ENCODE measurements at places on chromosomes 5 and 9.

- DNase-seq = no peak
These were observed 125.6 kb downstream of the LPAR1 start for GRCh38 chr9:110912419-110913291.

DNA sequence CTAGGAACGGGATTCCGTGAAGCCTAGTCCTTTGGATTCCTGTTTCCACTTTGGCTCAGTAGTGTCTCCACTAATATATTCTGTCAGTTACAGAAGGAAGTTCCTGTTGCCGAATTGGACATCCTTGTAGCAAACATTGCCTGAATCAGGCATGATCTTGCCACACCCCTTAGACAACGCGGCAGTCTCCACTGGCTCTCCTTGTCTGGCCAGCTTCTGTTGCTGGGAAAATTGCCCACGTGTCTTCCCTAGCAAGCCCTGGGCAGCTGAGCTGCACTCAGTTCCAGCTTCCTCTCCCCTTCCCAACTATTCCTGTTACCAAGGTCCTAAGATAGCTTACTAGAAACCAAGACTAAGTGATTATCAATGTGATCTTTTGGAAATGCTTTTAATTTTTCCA, 316.6 kb upstream of the RIOK2 start:
- DNase-seq = peak; percentile 0

GRCh38 chr5:87383216-87383615, 29.5 kb downstream of the CCNH start:
- DNase-seq = no peak

GRCh38 chr9:111586378-111586777, 13.1 kb downstream of the PTGR1 start:
- no peak for DNase-seq

DNA sequence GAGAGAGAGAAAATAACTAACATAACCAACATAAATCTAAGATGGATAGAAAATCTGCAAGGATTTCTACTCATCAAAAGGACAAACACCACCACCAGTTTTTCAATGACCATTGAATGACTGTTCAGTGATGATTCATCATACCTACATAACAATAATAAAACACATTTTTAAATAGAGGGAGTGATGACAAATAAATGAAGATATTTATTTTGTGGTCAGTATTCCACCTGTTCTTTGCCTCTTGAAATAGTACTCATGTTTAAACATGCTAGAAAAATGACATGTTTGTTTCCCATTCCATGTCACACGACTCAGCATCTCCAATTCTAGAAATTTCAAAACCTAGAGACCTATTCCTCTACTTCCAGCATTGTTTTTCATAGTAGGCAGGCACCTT, 34.6 kb upstream of the ADAMTS16 start:
- DNase-seq = no peak

GRCh38 chr5:154714266-154714986, 40.8 kb upstream of the LARP1 start:
- no peak for DNase-seq

GRCh38 chr5:172858990-172859811, 25.1 kb downstream of the ERGIC1 start:
- DNase-seq = no peak

DNA sequence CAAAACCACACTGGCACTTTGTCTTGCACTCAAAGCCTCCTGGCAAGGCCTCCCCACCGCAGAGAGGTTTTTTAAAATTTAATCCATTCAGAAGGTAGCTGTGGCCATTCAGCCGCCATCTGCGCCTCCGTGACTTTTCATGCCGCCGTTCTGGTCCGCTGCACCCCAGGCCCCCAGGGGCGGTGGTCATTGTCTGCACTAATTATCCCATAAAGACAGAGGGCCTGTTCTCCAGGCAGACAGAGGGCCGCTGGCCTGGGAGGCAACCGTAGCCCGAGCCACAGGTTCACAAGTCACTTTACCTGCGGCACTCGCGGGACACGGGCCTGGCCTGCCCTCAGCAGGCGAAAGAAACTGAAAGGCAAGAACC, 49.4 kb downstream of the EXD3 start:
- no peak for DNase-seq

GRCh38 chr5:108672639-108673038, 75.1 kb upstream of the FER start:
- no peak for DNase-seq

- DNase-seq = no peak
These were observed 297.0 kb downstream of the ARHGEF28 start for GRCh38 chr5:73922875-73923557.

DNA sequence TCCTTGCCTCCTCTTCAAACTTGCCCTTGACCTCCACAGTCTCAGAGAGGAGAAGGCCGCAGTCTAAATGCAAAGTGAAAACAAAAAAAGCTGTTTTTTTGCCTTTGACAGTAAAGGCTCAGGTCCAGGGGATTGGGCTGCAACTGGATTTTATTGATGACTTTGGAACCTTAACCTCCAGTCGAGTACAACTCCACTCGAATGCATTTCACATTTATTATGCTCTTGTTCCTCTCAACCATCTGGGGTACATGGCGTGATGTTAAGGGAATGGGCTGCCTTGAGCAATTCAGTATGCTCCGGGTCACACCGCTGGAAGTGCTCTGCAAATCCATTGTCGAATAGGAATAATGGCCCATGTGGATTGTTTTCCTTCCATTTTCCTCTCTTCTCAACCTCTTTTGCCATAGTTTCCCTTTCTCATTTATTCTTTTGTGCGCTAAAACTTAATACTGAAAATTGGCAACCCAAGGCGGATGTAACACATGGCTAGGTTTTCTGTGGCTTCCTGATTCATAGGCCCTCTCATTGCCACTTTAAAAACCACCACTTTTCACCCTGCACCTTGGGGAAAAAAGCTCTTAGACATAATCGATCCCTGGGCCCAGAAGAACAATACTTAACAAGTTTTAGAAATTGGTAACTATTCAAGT, 34.3 kb downstream of the ITK start:
- no peak for DNase-seq

DNA sequence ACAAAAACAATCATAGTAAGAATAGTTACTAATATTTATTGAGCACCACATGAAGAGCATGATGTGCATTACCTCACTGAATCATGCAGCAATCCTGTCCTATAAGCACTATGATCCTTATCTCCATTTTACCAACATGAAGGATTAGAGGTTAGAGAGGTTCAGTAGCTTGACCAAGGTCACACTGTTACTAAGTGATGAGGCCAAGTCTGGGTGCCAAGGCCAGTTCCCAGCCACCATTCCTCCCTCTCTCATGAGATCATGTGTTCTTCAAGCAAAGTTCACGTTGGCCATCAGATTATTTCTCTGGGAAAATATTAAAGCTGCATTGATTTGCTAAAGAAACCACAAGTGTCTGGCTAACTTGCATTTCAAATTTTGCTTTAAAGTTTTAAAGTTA, 31.0 kb downstream of the PDE8B start:
- DNase-seq = no peak

- no peak for DNase-seq
These were observed 1.6 kb downstream of the CENPP start for GRCh38 chr9:92327283-92327850.

GRCh38 chr9:19136129-19136528, 8.8 kb upstream of the PLIN2 start:
- no peak for DNase-seq

- DNase-seq = no peak
These were observed 685.0 kb downstream of the SLCO4C1 start for GRCh38 chr5:101611039-101611438.

- DNase-seq = no peak
These were observed 111.3 kb downstream of the NUDT12 start for GRCh38 chr5:103451261-103451660.

DNA sequence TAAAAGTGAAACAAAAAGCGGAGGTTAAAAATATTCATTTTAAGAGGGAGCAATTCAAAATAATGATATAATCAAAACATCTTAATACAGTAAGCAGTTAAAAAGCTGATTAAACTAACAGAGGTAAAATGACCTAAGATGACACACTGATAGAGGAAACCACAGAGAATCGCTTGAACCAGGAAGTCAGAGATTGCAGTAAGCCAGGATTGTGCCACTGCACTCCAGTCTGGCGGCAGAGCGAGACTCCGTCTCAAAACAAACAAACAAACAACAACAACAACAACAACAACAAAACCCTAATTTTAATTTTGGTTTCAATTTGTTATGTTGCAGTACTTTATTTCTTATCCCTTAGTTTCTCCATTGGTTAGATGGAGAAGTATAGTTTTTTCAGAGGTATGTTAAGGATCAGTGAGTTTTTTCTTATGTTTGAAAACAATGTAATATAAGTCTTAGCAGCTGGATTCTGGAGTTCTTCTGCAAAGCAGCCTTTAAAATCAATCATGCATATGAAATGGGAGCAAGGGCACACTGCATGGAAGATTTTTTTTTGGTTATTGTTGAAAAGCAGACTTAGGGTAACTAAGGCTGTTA, 58.5 kb downstream of the MLANA start:
- DNase-seq = no peak

DNA sequence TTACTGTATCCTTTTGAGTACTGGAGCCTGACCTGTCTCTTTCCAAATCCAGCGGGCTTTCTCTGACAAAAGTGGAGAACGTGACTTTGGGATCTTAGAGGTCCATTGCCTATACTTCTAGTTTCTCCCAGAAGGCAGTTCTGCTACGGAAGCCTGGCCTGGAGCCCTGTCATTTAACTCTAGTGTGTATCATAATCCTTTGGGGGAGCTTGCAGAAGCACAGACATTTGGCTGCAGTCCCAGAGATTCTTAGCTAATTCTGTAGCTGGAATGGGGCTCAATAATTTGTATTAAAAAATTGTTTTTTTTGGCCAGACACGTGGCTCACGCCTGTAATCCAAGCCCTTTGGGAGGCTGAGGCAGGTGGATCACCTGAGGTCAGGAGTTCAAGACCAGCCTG, 3.0 kb downstream of the HARS2 start:
- DNase-seq = no peak

DNA sequence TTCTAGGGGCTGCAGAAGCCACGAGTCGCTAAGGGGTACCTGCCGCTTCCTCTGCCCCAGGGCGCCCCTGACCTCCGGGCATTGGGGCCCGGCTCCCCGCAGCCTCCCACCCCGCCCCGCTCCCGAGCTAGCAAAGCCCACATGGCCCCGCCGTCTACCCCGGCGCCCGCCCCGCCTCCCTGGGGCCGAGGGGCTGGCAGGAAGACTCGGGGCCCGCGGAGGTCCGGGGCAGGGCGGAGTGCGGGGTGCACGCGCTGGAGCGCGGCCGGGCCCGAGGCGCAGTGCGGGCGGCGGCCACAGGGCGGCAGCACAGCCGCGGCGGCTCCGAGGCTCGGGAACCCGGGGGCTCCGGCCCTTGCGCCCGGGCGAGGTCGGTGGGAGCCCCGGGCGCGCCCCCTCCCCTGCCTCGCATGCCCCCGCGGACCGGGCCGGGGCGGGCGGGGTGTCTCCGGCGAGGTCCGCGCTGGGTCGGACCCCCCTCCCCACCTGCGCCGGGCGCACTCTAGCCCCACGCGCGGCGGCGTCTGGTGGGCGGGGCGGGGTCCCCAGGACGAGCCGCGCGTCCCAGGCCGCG, 6.7 kb downstream of the NRARP start:
- no peak for DNase-seq

DNA sequence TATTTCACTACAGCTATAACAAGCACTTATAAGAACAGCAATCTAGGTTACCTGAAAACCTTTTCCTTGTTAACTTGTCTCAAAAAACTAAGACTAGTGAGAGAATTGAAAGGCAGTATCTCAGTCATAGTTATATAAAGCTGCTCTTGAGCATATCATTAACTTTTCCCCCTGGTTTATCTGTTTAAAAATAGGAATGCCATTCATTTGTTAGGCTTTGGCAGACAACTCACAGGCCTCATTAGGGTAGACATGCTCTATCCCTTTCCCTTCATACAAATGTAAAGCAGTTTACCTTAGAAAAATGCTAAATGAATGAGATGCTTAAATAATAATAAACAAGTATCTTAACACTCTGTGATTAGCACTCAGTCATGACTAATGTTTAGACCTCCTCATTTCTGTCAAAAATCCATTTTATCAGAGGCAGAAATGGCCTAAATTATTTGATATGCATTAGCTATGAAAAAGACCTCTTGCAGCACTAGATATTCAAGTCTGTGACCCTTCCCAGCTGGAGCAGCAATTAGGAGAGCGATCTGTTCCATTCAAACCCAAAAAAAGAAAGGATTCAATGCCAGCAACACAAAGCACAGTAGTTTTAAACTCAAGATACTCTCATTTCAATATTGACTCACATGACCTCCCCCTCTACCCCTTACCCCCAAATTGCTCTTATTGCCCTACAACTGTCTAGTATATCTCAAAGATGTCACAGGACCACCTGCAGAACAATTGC, 1578.8 kb upstream of the WWC1 start:
- no peak for DNase-seq

- DNase-seq = no peak
These were observed 74.5 kb upstream of the SLC25A51 start for GRCh38 chr9:37978481-37978864.

- no peak for DNase-seq
These were observed 39.0 kb downstream of the GDA start for GRCh38 chr9:72188232-72188631.

- DNase-seq = no peak
These were observed 25.3 kb upstream of the RNU6ATAC start for GRCh38 chr9:134189470-134190231.

- no peak for DNase-seq
These were observed 78.5 kb downstream of the ANKRD33B start for GRCh38 chr5:10642367-10642766.

GRCh38 chr5:149466457-149466972, 84.7 kb downstream of the CSNK1A1 start:
- DNase-seq = no peak

DNA sequence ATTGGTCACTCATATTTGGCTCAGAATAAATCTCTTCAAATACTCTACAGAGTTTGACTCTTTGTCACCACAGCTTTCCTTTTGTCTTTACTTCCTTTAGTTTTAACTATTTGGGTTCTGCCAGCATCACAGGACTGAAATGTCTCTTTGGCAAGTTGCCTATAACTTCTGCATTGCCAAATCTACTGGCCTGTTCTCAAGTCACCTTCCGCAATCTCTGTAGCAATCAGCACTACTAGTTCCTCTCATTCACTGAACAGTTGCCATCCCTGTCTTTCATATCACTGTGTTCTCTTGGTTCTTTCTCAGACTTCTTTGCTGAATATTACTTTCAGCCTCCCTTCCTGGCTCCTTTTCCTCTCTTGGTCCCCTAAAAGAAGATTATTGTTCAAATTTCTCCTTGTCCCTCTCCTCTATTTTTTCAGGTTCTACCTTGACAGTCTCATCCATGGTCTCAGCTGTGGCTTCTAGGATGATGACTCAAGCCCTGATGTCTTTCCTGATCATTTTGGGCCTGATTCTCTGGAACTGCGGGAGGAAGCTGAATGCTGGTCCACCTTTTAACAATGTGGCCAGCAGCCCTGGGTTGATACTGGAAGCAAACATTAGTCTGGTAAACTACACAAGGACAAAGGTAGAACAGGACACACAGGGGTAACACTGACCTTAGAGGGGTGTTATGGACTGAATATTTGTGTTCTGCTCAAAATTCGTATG, 44.0 kb upstream of the LIFR start:
- DNase-seq = no peak

- DNase-seq = no peak
These were observed 10.0 kb downstream of the ALG2 start for GRCh38 chr9:99211746-99212145.

All from amygdala (tissue), 56 donors.